ENCODE measurements at places on chromosomes 5 and 9.

DNA sequence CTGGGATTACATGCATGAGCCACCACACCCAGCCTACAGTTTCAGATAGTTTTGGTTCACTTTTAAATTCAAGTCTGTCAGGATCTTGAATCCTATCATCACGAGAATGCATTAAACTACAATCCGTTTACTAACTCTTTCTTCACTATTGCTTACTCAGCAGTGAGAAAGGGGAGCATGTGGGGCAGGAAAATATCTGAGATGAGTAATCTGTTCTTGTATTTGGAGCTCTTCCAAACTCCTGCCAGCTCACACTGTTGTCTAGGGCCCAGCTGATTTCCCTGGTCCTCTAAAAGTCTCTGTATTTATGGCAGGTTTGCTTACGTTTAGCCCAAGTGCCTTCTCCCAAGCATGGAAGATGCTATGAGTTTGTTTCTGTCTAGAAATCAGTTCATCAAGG, 152.2 kb downstream of the FGF18 start:
- no peak for DNase-seq

DNA sequence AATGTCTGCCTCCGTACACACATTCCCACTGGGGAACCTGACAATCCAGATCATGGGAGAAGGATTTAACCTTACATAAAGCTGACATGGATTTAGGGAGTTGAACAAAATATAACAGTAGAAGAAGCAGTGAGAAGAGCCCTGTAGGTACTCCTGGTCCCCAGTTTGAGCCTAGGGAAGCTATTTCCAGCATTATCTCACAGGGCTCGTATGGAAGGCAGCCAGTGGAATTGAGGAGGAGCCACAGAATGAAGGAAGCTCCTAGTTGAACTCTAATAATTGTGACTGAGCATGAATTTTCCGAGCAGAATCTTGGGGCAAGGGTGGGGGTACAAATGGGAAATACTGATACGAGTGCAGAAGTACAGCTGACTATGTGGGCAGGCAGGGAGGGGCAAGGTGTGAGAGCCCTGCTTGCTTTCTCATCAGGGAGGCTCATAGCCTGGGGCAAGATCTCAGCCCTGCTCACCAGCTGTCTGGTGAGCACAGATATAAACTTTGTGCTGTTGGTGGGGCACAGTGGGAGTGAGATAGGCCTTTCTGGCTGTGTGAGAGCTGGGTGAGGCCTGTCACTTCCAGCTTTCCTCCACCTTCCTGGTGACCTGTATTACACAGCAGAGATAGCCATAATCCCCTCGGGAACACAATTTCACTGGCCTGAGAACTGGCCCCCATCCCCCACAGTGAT, 290.7 kb upstream of the IL12B start:
- no peak for DNase-seq

- no peak for DNase-seq
Measured at GRCh38 chr5:146884066-146884626, 5.6 kb upstream of the PPP2R2B start.

DNA sequence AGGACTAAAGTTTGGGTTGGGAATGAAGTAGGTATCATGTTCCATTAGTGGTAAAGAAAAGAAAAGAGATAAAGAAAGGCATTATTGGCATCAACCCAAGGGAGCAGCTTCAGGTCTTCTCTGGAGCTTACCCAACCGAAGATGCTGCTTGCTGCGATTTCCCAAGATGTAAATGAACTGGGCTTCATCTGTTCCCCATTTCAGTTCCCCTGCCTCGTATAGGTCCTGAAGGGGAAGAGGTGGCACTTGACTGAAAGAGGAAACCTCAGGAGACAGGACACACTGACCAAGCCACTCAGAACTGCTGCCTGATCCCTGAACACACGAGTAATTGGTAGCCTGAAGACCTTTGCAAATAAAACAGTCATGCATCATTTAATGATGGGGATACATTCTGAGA, 24.6 kb downstream of the ANXA6 start:
- no peak for DNase-seq

GRCh38 chr5:81058121-81058520, 98.0 kb downstream of the RASGRF2 start:
- DNase-seq = no peak
